ENCODE measurements at places on chromosomes 3 and 15. TPM values are rescaled to one million over a fixed set of nuclear protein-coding genes. Genes with fewer than 3 reads are reported as not detected.

DNA sequence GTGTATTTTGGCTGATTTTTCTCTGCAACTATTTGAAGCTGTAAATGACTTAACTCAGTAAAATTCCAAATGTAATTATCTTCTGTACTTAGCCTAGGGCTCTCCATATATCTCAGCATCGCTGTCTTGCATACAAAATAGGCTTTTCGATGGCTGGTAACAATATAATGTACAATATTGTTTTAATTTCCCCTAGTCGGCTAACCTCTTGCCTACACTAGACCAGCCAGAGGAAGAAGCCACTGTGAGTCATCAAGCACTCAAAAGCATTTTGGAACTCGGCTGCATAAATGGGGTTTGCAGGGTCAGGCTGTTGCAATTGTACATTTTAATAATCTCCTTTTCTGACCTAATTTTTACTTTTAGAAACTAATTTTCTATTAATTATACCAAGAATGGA, 583.8 kb downstream of the FOXP1 start:
- H3K36me3 ChIP-seq, result peaks cover 30% of the 10 kb centered on the region
- H3K4me3 ChIP-seq, result no peak overlapping the region
- DNase-seq, result no peak
- H3K27me3 ChIP-seq, result no peaks in the 10 kb centered on the region
- peaks cover 17% of the 10 kb centered on the region for H3K4me1 ChIP-seq
- H3K27ac ChIP-seq, result no peak overlapping the region

GRCh38 chr3:141939759-141940158, 63.3 kb downstream of the ATP1B3 start:
- H3K4me1 ChIP-seq, result no peaks in the 10 kb centered on the region
- H3K4me3 ChIP-seq, result no peak overlapping the region
- DNase-seq, result no peak
- H3K27me3 ChIP-seq, result no peaks in the 10 kb centered on the region
- no peaks in the 10 kb centered on the region for H3K36me3 ChIP-seq
- no peak overlapping the region for H3K27ac ChIP-seq

- H3K4me3 ChIP-seq, result no peak overlapping the region
- no peak overlapping the region for H3K27ac ChIP-seq
- H3K27me3 ChIP-seq, result no peaks in the 10 kb centered on the region
- no peaks in the 10 kb centered on the region for H3K36me3 ChIP-seq
- peaks cover 7% of the 10 kb centered on the region for H3K4me1 ChIP-seq
Observed at GRCh38 chr3:15520804-15521572, 518 bp downstream of the COLQ start.

GRCh38 chr3:191959876-191960413, 499.0 kb downstream of the PYDC2 start:
- no peak overlapping the region for H3K4me3 ChIP-seq
- no peak overlapping the region for H3K27ac ChIP-seq
- no peaks in the 10 kb centered on the region for H3K4me1 ChIP-seq
- DNase-seq, result no peak
- H3K36me3 ChIP-seq, result no peaks in the 10 kb centered on the region
- no peaks in the 10 kb centered on the region for H3K27me3 ChIP-seq

Gene MYZAP
- 1.2 TPM for total RNA-seq

DNA sequence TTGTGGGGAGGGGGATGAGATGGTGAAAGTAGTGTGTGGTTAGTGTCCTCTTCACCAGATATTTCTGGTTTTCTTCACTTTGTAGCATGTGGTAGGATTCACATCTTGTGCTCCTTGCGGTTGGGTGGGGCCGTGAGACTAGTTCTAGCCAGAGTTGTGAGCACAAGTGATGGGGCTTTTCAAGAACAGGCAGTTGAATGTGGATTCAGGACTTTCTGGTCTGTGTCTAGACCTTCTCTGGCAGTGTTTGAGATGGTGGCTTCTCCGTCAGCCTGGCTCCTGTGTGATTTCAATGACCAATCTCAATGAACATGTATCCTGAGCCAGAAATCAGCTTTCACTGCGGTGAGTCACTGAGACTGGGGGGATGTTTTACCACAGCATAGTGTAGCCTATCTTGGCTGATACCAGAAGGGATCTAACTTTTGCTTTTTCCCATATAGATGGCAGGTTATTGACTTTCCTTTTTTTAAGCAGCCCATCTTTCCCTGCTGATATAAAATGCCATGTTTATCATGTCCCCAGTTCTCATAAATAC, 82.6 kb downstream of the RPLP1 start:
- no peaks in the 10 kb centered on the region for H3K27me3 ChIP-seq
- H3K36me3 ChIP-seq, result no peaks in the 10 kb centered on the region
- no peak for DNase-seq
- no peaks in the 10 kb centered on the region for H3K4me1 ChIP-seq

- no peaks in the 10 kb centered on the region for H3K27me3 ChIP-seq
- peaks cover 36% of the 10 kb centered on the region for H3K4me1 ChIP-seq
- no peak overlapping the region for H3K27ac ChIP-seq
- H3K36me3 ChIP-seq, result no peaks in the 10 kb centered on the region
- no peak overlapping the region for H3K4me3 ChIP-seq
- peak; percentile 42 for DNase-seq
Observed at GRCh38 chr3:16516695-16517481, 3.4 kb upstream of the RFTN1 start.

DNA sequence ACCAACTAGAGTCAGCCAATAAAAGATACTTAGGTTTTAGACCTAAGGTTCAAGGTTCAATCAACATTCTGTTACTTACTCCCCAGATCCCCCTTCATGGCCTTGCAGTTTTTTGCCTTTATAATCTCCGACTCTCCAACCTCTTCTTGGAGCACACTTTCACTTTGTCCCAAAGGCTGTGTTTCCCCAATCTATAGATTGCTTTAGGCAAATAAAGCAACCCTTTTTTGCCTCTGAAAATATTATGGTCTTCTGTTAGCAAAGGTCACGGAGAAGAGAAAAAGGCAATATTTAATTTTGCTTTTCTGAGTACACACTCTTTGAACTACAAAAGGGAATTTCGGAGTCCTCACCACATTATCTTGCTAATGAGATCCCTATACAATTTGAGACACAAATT, 268.1 kb downstream of the PLOD2 start:
- no peaks in the 10 kb centered on the region for H3K36me3 ChIP-seq
- H3K27me3 ChIP-seq, result no peaks in the 10 kb centered on the region
- no peak overlapping the region for H3K4me3 ChIP-seq
- no peak overlapping the region for H3K27ac ChIP-seq
- H3K4me1 ChIP-seq, result no peaks in the 10 kb centered on the region

- no peaks in the 10 kb centered on the region for H3K4me1 ChIP-seq
- no peak overlapping the region for H3K27ac ChIP-seq
- H3K4me3 ChIP-seq, result no peak overlapping the region
- H3K36me3 ChIP-seq, result no peaks in the 10 kb centered on the region
- H3K27me3 ChIP-seq, result no peaks in the 10 kb centered on the region
Observed at GRCh38 chr15:46622851-46623250, 988.0 kb downstream of the SQOR start.

Gene KBTBD13
- total RNA-seq, result not detected

DNA sequence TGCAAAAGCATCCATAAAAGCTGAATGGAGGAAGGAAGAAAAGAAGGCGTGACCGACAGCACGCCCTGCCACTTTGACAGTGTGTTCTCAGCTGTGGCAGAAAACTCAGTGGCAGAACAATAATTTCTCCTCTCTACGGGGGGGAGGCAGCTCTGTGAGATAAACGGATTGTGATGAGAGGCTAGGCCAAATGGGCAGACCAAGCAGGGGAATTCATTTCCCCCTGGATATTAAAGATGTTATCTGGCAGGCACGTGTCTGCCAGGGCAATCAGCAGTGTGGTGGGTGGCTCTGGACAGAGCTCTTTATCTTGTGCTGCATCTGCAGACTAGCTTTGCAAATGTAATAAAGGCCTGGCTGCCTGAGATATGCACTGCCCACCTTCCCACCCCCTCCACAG, 1.9 kb upstream of the RMDN3 start:
- DNase-seq, result no peak
- no peak overlapping the region for H3K27ac ChIP-seq
- H3K4me1 ChIP-seq, result peaks cover 29% of the 10 kb centered on the region
- H3K4me3 ChIP-seq, result no peak overlapping the region

Gene IGDCC3
- total RNA-seq, result not detected

DNA sequence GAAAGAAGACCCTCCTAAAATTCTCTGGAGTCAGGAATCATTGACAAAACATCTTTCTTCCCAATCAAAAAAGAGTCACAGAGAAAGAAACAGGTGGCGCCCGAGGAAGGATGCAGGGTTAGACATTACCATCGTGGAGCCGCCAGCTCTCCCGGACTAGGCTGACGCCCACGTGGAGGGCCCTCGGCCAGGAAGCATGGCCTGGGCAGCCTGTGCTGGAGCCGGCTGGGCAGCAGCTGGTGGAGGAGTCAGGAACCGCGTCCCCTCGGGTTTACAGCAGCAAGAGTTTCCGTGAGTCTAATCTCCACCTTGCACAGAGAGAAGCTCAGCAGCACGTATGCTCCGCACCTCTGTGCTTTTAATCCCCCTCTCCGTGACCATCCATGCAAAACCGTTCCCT, 533.7 kb upstream of the ATP11B start:
- H3K4me3 ChIP-seq, result no peak overlapping the region
- H3K36me3 ChIP-seq, result no peaks in the 10 kb centered on the region
- no peak overlapping the region for H3K27ac ChIP-seq
- no peaks in the 10 kb centered on the region for H3K4me1 ChIP-seq
- no peak for DNase-seq

DNA sequence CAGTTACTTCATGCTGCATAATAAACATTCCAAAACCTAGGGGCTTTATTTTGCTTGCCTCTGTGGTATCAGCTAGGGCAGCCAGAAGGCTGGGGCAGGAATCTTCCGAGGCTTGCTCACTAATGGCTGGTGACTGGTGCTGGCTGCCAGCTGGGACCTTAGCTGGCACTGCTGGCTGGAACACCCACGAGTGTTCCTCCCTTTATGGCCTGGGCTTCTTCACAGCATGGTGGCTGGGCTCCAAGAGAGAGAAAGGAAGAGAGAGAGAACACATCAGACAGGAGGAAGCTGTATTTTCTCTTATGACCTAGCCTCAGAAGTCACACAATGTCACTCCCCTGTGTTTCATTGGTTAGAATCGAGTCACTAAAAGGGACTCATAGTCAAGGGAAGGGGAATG, 23.9 kb upstream of the CDCP1 start:
- no peak overlapping the region for H3K4me3 ChIP-seq
- peaks cover 24% of the 10 kb centered on the region for H3K4me1 ChIP-seq
- DNase-seq, result no peak
- H3K27ac ChIP-seq, result no peak overlapping the region
- no peaks in the 10 kb centered on the region for H3K27me3 ChIP-seq
- H3K36me3 ChIP-seq, result no peaks in the 10 kb centered on the region

GRCh38 chr3:30750967-30751366, 143.5 kb downstream of the GADL1 start:
- no peak overlapping the region for H3K4me3 ChIP-seq
- no peaks in the 10 kb centered on the region for H3K27me3 ChIP-seq
- H3K4me1 ChIP-seq, result no peaks in the 10 kb centered on the region
- no peak overlapping the region for H3K27ac ChIP-seq

DNA sequence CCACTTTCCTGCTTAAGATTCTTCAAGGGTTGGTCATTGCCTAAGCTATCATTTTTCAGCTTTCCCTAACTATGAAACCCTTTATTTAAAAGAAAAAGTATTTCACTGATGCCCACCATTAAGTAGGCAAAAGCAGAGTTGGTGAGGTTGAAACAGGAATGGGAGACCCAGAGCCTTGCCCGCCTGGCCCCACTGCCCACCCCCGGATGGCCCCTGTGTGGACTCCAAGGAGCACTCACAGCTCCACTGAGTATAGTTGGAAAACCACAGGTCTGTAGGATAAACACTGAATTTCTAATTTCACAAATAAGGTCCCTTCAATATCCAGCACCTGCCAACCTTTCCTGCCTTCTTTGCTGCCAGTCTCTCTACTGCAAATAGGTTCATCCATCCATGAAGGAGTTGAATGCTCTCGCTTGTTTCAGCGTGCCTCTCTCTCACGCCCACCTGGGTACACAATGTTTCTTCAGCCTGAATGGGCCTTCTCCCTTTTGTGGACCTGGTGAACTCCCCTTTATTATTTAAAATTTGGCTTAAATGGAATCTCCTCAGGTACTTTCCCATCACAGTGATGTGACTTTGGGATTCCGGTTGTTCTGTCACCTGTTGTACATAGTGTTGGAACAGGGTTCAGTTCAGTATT, 8.7 kb upstream of the ACAP2 start:
- H3K36me3 ChIP-seq, result no peaks in the 10 kb centered on the region
- H3K27me3 ChIP-seq, result no peaks in the 10 kb centered on the region
- no peak overlapping the region for H3K4me3 ChIP-seq
- no peak overlapping the region for H3K27ac ChIP-seq
- no peak for DNase-seq
- H3K4me1 ChIP-seq, result no peaks in the 10 kb centered on the region

GRCh38 chr3:186366206-186366605, 4.2 kb upstream of the DGKG start:
- DNase-seq, result no peak
- no peak overlapping the region for H3K4me3 ChIP-seq
- peaks cover 20% of the 10 kb centered on the region for H3K27me3 ChIP-seq
- no peaks in the 10 kb centered on the region for H3K36me3 ChIP-seq

Gene MGA
- total RNA-seq, result 74.9 TPM

GRCh38 chr3:66639809-66640356, 139.1 kb upstream of the LRIG1 start:
- no peaks in the 10 kb centered on the region for H3K36me3 ChIP-seq
- no peak overlapping the region for H3K27ac ChIP-seq
- H3K27me3 ChIP-seq, result no peaks in the 10 kb centered on the region
- no peaks in the 10 kb centered on the region for H3K4me1 ChIP-seq

Gene CPN2
- not detected for total RNA-seq

DNA sequence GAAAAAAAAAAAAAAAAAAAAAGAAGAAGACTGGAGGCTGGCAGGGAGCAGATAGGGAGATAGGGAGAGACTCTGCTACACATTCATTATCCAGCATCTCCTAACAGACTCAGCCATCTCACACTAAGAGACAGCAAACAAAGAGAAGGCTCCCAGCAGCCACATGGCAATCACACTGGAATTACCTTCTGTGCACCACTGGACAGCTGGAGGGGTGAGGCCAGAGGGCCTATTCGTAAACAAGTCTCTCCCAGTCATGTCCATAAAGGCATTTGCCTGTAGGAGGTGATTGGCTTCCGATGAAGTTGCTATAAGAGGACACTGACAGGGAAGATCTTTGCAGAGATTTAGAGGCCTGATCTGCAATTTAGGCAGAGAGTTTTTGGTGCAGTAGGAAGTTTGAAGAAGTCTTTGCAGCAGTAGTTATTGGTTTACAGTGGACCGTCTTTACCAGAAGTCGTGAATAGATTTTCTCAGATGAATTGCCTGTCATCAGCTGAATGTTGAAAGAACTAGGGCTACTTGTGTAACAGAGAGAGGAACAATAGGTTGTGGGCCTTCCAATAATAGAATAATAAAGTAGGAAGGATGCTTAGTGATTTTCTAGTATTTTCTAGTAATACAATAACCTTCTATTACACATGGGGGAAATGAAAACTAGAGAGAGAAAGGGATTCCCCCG, 89.7 kb downstream of the TP63 start:
- no peak overlapping the region for H3K4me3 ChIP-seq
- no peaks in the 10 kb centered on the region for H3K4me1 ChIP-seq
- H3K27ac ChIP-seq, result no peak overlapping the region
- H3K36me3 ChIP-seq, result no peaks in the 10 kb centered on the region

DNA sequence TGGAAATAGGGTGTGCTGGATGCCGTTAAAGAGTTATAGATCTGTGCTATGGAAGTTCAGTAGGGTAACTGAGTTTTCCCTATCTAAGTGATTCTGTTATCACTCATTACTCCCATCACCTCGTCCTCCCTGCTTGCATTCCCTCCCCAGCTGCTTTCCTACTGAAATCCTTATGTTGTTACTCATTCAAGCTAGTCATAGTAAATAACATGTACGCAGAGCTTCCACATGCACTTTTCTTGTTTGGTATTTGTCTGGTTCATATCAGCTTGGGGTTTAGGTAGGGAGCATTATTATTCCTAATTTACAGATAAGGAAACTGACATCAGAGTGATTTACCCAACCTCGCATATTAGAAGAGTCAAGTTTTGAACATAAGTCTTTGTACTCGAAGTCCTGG, 135.1 kb downstream of the HCN4 start:
- H3K27ac ChIP-seq, result no peak overlapping the region
- H3K36me3 ChIP-seq, result no peaks in the 10 kb centered on the region
- no peak for DNase-seq

Gene XIRP1
- not detected for total RNA-seq
